ENCODE measurements at places on chromosomes 7 and 10.

DNA sequence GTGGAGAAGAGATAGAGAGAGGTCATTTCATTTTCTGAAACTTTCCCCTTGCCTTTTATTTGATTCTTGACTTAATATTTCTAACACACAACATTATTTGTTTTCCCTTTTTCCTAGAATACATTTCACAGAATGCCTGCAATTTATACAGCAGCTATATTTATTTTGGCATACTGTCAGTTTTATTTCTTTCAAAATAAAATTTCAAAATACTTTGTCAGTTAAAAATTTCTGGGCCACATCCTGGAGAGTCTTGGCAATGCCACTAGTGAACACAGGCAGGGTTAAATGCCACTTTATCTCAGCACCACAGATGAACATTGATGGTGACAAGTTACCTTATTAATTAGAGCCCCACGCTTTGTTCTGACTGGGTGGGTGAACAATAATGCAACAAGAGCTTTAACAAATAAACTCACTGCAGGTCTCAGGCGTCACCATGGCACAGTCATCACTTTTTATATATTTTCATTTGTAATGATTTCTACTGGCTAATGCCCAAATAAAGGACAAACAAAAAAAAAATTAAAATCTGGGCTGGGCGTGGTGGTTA lies 494.0 kb downstream of the KIF20B start:
- peak; percentile 66 for DNase-seq

DNA sequence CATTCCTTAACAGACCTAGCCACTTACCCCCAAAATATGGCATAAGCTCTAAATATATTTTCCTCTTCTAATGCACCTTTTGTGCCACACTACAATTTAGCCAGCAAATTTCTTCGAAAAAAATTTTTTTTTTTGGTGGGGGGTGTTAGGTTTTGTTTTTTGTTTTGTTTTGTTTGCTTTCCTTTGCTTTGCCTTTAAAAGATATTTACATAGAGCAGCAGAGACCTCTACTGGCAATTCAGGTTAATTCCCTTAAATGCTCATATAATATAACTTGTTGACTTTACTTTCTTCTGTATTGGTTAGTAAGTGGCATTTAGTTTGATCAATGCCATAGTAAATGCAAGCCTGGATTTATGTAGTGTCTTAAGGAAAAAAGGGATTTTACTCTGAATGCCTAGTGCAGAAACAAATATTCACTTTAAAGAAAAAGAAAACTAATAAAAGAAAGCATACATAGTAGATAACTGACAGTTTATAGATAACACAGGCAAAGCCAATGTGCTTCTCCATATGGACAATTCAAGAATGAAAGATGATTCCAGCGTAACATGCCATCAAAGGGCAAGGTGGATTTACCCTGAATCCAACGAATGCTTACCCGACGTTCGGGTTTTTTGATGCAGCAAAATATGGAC lies 1250.6 kb downstream of the GATA3 start:
- DNase-seq: peak; percentile 64

GRCh38 chr7:130298544-130299326 lies 5.8 kb downstream of the CPA4 start:
- DNase-seq: no peak

DNA sequence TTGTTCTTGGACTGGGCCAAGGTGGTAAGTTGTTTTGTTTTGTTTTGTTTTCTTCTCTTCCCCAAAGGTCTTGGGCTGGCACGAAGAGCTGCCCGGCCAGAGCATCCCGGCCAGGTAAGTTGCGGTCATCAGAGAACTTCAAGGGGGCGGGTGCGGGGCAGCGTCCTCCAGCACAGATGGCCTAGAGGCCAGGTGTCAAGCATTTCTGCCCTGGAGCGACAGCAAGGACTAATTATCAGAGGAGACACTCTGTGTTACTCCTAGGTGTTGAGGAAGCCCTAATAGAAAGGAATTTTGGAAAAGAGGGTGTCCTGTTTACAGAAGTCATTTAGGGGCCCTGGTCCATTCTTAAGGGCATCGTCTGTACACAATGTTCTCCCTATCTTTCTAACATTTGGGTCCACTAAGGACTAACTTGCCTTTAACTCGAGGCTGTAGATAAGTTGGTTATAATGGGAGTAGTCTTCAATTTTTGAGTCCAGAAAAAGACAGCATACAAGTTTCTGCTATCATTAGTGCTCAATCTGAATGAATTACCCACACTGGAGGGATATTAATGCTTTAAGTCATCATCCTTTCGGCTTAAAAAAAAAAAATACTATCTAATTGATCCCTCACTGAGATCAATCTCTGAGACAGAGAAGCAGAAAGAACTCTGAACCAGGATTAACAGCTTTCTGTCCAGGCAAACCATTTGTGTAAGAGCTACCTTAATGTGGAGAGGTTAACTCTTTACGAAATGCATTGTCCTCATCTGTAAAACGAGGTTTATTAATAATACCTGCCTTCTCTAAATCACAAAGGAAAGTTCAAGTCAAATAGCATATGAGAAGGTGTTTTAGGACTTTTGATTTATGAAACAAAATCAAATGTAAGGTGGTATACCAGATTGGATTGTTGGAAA lies 1.5 kb downstream of the ITGB8 start:
- DNase-seq: no peak

DNA sequence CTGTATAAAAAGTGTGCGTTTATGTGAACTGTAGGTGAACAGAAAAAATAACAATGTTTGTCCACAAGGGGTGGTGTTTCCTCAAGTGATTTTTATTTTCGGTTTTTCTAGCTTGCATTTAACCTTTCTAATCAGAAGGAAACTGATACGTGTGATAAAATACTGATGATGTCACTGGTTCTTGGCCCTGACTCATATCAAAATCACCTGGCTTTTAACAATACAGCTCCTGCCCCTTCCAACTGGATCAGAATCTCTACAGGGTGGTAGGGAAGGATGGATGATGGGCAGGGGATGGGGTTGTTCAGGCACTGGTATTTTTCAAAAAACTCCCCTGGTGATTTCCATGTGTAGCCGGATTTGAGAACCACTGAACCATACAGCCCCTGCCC lies 10.9 kb downstream of the NPFFR1 start:
- DNase-seq: peak; percentile 61

GRCh38 chr10:25068152-25069058 lies 52.0 kb downstream of the THNSL1 start:
- peak; percentile 11 for DNase-seq
